ENCODE measurements at places on chromosomes 16 and 17. TPM values are rescaled to one million over a fixed set of nuclear protein-coding genes. Genes with fewer than 3 reads are reported as not detected.

DNA sequence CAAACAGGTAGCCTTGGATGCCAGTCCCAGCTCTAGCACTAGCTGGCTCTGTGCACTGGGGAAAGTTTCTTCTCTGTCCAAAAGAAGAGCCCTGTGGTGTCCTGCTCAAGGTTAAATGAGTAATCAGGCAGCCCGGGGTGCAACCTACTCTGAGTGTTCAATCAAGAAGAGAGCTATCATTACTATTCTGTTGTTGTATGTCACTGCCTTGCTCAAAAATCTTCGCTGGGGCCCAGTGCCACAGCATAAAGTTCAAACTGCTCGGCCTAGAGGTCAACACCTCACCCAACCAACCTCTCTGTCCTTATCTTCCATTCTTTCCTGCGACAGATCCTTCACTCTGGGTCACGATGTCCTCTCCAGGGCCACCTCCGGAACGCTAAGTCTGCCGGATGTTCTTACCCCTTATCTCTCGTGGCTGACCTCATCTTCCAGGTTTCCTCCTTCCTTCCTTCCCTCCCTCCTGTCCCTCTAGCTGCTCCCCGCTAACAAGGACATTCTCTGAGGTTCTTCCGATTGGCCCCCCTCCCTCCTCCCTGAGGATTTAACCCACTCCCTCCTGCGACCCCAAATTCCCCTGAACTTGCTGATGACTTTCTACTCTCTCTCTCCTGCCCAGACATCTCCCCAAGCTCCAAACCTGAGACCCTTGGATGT, 4.4 kb downstream of the FDXR start:
- no peak for DNase-seq

DNA sequence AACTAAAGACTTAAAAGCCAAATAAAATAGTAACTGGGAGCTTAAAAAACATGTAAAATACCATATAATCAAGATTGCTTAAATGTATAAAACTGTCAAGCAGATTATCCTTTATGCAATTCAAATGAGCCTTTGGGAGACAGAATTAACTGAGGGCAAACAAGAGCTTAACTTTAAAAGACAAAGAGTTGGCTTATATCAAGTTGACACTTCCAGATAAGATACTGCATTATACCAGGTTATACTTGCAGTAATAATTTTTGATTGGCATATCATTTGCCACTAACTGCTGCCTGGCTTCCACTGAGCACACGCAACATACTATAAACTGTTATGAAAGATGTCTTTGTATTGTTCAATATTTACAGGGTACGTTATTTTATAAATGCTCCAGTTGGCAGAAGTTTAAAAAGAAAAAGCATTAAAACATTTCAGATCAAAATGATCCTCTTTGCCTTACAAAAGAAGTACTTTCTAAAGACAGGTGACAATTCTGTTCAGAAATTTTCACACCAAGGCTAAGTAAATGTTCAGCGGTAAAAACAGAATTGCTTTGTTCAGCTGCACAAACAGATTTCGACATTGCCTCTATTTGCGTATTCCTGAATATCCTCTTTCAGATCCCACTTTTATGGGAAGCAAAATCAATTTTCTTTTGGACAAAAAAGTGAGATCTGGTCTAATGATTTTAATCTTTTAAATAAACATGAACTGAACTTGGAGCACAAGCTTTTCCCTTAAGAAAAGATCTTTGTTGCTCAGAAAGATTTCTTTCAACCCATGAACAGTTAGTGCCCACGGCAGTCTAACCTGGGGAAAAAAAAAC, 50.7 kb downstream of the TOX3 start:
- DNase-seq = no peak

The GPR139 gene
- not detected for total RNA-seq

The TEX19 gene
- total RNA-seq = not detected
